Heart left ventricle (tissue), 16 donors: ENCODE measurements at places on chromosomes 2 and 18. TPM values are rescaled to one million over a fixed set of nuclear protein-coding genes. Genes with fewer than 3 reads are reported as not detected.

DNA sequence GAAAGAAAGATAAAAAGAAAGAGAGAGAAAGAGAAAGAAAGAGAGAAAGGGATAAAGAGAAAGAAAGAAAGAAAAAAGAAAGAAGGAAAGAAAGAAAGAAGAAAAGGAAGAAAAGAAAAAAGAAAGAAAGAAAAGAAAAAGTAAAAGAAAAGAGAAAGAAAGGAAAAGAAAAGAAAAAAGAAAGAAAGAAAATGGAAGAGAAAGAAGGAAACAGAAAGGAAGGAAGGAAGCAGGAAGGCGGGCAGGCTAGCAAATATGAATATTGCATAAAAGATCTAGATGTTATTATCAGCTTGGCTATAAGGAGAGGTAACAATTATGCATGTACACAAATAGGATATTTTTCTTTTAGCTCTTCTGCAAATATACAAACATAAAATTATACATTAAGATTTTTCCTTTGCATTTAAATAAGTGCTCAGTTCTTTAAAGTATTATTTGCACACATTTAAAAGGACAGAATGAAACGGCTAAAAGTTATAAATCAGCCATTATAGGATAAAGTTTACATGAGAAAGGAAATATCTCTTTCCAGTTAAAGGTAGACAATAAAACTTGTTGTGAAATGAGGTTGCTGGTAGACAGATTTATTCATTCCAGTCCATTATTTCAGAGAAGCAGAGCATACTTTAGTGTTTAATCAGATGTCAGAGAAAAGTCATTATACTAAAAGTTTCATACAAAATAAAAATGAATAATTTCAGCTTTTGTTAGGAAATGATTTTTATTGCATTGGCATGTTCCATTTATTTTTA is 511.4 kb downstream of the KCNJ3 start:
- DNase-seq = no peak
- no peaks in the 10 kb centered on the region for H3K27me3 ChIP-seq
- no peaks in the 10 kb centered on the region for H3K4me1 ChIP-seq
- no peak overlapping the region for H3K4me3 ChIP-seq
- H3K27ac ChIP-seq = no peak overlapping the region

- peaks cover 3% of the 10 kb centered on the region for H3K36me3 ChIP-seq
- no peak overlapping the region for H3K4me3 ChIP-seq
- DNase-seq = no peak
- H3K4me1 ChIP-seq = peaks cover 20% of the 10 kb centered on the region
Measured at GRCh38 chr2:46001290-46001689, 295.9 kb upstream of the EPAS1 start.

DNA sequence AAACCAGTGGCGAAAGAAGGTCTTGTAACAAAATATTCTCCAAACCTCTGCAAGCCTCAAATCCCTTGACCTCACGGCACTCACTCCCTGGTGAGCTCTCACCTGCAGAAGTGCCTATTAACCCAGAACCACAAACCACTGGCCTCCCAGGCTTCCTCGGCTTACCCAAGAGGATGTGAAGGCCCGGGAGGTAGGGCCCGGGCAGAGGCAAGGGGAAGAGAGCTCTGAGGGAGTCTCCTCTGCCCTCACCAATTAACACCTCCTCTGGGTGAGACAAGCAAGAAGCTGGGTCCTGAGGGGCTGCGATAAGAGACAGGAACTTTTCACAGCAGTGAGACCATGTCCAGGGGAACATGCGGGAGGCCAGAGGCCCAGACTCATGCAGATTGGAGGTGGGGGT is 53.7 kb downstream of the EMX1 start:
- no peak overlapping the region for H3K27ac ChIP-seq
- no peak overlapping the region for H3K4me3 ChIP-seq
- no peak for DNase-seq
- H3K36me3 ChIP-seq = peaks cover 6% of the 10 kb centered on the region
- H3K27me3 ChIP-seq = no peaks in the 10 kb centered on the region
- H3K4me1 ChIP-seq = no peaks in the 10 kb centered on the region

DNA sequence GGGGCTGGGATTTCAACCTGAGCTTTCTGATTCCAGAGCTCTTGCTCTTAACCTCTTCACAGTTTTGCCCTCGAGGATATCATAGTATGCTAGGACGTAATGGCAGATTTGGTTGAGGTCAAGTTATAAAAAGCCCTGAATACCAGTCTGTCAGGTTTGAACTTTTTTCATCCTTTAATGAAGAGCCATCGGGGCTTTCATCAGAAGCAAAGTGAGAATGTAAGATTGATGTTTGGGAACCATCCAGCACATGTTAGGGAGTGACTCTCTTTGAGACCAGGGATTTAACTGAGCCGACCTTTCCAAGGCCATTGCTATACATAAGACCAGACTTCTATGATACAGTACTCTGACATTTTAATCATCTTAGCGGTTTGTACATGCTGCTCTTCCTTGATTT is 142.5 kb downstream of the TTC27 start:
- H3K27ac ChIP-seq = peak overlapping the region; percentile 39
- H3K36me3 ChIP-seq = no peaks in the 10 kb centered on the region
- H3K27me3 ChIP-seq = no peaks in the 10 kb centered on the region
- DNase-seq = no peak

DNA sequence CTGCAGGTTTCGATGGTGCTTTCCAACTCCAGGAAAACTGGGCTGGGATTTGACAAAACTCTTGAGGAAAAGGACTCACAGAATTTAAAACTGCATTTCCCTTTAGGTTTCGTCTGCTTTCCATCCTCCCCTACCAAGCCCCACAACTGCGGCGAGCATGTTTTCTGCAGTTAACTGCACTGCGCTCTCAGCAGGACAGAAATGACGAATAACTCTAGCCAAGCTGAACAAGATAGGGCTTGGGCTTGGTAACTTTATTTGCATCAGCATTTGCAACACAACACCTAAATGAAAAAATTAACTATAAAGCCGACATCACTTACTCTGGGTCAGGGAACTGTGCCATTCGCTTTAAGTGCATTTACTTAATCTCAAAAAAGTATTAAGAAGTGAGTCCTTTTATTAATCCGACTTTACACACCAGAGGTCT is 669 bp upstream of the PIKFYVE start:
- DNase-seq = peak; percentile 41
- H3K36me3 ChIP-seq = no peaks in the 10 kb centered on the region
- H3K4me3 ChIP-seq = peak overlapping the region; percentile 99
- H3K27ac ChIP-seq = peak overlapping the region; percentile 86
- H3K27me3 ChIP-seq = no peaks in the 10 kb centered on the region
- H3K4me1 ChIP-seq = peaks cover 36% of the 10 kb centered on the region

DNA sequence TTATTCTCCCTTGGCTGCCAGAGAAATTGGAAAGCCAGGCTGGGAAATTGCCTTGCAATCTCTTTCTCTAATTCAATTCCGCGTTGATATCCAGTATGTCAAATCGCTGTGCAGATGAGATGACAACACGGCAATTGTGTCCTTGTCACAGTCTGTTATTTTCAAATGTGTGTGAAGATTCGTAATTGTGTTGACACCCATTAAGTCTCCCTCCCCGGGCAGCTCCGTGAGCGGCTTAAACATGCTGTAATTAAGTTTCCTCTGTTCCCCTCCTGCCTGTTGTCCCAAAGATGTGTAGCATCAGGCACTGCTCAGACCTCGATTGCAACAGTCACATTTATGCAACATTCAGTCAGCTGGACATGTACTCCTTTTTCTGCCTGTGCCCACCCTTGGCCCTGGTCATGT is 209.5 kb downstream of the LPIN1 start:
- H3K27me3 ChIP-seq = no peaks in the 10 kb centered on the region
- DNase-seq = no peak
- no peak overlapping the region for H3K27ac ChIP-seq
- H3K4me3 ChIP-seq = no peak overlapping the region
- H3K36me3 ChIP-seq = no peaks in the 10 kb centered on the region

DNA sequence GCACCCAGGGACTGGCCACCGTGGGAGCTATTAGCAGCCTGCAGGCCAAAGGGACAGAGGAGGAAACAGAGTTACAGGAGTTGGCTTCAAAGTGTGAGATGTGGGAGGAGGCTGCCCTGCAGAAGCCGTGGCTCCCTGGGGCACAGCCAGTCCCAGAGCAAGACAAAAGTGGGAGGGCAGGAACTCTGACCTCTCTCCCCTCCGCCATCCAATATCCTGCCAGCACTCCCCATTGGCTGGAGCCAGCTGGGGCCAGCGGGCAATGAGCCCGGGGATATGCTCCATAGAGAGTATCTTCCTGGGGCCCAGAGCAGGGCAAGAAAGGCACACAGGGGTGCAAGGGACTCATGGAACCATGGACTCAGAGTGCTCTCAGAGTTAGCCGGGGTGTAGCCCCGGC is 143.1 kb downstream of the INHBB start:
- H3K36me3 ChIP-seq = no peaks in the 10 kb centered on the region
- no peaks in the 10 kb centered on the region for H3K4me1 ChIP-seq
- DNase-seq = no peak
- H3K4me3 ChIP-seq = no peak overlapping the region
- no peaks in the 10 kb centered on the region for H3K27me3 ChIP-seq
- no peak overlapping the region for H3K27ac ChIP-seq

DNA sequence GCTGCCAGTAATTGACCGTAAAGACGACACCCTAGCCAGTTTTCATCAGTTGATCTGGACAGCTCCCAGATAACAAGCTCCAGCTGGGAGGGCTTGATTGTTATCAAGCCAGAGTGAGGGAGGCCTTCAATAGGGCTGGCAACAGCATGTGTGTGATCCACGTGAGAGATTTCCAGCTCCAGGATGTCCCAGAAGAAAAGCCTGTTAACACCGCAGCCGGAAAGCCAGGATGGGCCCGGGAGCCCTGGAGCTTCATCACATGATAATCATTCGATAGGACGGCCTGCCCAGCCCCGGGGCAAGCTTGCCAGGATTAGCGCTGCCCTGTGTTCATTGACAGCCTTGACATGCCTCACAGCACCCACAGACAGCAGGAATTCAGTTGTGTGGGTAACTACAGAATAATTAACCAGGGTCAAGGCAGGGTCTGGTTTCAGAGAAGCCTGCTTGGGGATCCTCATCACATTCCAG is 182.5 kb downstream of the C1D start:
- H3K36me3 ChIP-seq = no peaks in the 10 kb centered on the region
- H3K27me3 ChIP-seq = no peaks in the 10 kb centered on the region
- no peak overlapping the region for H3K27ac ChIP-seq
- H3K4me1 ChIP-seq = no peaks in the 10 kb centered on the region

DNA sequence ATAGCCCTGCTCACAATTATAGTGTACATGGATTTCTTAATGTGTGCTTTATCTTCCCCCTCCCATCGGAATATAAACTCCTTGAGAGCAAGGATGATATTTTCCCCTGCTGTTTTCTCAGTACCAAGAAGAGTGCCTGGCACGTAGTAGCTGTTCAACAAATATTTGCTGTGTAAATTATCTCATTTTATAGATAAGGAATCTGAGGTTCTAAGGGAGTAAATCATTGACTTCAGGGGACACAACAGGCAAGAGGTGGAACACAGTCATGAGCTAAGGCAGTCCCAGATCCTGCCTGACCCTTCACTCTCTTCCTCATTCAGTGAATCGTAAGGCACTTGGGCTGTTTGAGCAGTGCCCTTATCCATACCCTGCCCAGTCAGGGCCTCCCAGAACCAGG is 187.3 kb upstream of the TNP1 start:
- peaks cover 24% of the 10 kb centered on the region for H3K4me1 ChIP-seq
- H3K27me3 ChIP-seq = no peaks in the 10 kb centered on the region
- H3K4me3 ChIP-seq = no peak overlapping the region
- H3K27ac ChIP-seq = peak overlapping the region; percentile 3

GRCh38 chr18:64203295-64203694 is 54.4 kb upstream of the LINC00305 start:
- no peak overlapping the region for H3K4me3 ChIP-seq
- H3K27ac ChIP-seq = no peak overlapping the region
- DNase-seq = no peak
- no peaks in the 10 kb centered on the region for H3K27me3 ChIP-seq

DNA sequence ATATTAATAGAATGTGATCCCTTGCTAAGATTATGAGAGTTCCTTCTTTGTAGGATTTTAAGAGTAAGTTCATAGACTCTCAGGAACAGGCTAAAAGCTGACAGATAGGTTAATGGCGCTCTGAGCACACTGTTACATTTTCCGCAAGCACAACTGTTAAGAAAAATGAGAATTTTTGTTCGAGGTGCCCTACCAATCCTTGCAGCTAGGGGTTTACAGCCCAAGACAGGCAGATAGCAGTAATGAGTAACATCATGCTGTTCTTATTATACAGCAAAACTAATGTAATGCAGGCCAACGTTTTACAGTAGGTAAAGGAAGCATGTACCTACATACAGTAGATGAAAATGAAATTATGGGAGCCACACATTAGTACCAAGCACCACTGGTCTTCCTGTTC is 11.2 kb upstream of the BOD1L2 start:
- no peak overlapping the region for H3K4me3 ChIP-seq
- H3K27me3 ChIP-seq = no peaks in the 10 kb centered on the region
- H3K27ac ChIP-seq = no peak overlapping the region
- no peaks in the 10 kb centered on the region for H3K4me1 ChIP-seq

DNA sequence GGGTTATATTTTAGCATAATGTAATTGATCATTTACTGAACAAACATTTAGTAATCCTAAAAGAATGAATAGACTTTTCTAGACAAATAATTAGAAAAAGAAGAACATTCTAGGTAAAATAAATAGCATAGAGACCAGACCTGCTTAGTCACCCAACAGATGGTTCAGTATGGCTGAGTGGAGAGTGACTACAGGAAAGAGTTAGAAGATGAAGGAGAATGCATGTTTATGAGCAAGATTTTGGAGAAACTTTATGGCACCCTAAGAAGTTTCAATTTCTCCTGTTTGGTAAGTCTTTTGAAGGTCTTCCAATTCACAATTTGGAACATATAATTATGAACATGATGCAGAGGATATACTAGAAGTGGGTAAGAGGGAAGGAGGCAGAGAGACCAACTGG is 32.9 kb downstream of the FAP start:
- no peak for DNase-seq
- H3K27ac ChIP-seq = no peak overlapping the region
- no peak overlapping the region for H3K4me3 ChIP-seq

- no peaks in the 10 kb centered on the region for H3K27me3 ChIP-seq
- peaks cover 11% of the 10 kb centered on the region for H3K36me3 ChIP-seq
- H3K27ac ChIP-seq = no peak overlapping the region
- H3K4me3 ChIP-seq = peak overlapping the region; percentile 64
Measured at GRCh38 chr2:19988600-19988999, 1.3 kb downstream of the WDR35 start.

GRCh38 chr2:188898261-188898660 is 75.9 kb upstream of the COL3A1 start:
- DNase-seq = no peak
- H3K27me3 ChIP-seq = no peaks in the 10 kb centered on the region
- no peaks in the 10 kb centered on the region for H3K36me3 ChIP-seq
- peak overlapping the region; percentile 68 for H3K27ac ChIP-seq

GRCh38 chr2:9336241-9336575 is 87.1 kb downstream of the ITGB1BP1 start:
- no peaks in the 10 kb centered on the region for H3K27me3 ChIP-seq
- H3K4me3 ChIP-seq = no peak overlapping the region
- H3K36me3 ChIP-seq = no peaks in the 10 kb centered on the region

GRCh38 chr2:30611583-30611982 is 164.5 kb downstream of the LCLAT1 start:
- peaks cover 38% of the 10 kb centered on the region for H3K4me1 ChIP-seq
- no peaks in the 10 kb centered on the region for H3K27me3 ChIP-seq
- no peak overlapping the region for H3K4me3 ChIP-seq
- H3K36me3 ChIP-seq = no peaks in the 10 kb centered on the region
- no peak for DNase-seq

- no peaks in the 10 kb centered on the region for H3K36me3 ChIP-seq
- H3K27me3 ChIP-seq = no peaks in the 10 kb centered on the region
- H3K4me1 ChIP-seq = no peaks in the 10 kb centered on the region
- no peak for DNase-seq
Measured at GRCh38 chr2:150255528-150255927, 231.9 kb downstream of the RND3 start.

The MCM6 gene
- total RNA-seq = 3.0 TPM

The ATP6V1C2 gene
- total RNA-seq = 2.1 TPM

The CRYGD gene
- not detected for total RNA-seq

The CELF4 gene
- 0.40 TPM for total RNA-seq

The PFN4 gene
- total RNA-seq = 0.50 TPM

The KIF5C gene
- total RNA-seq = 1.4 TPM
